Glutamatergic neuron (in vitro differentiated cells): ENCODE measurements at places on chromosomes 5 and 9. TPM values are rescaled to one million over a fixed set of nuclear protein-coding genes. Genes with fewer than 3 reads are reported as not detected.

DNA sequence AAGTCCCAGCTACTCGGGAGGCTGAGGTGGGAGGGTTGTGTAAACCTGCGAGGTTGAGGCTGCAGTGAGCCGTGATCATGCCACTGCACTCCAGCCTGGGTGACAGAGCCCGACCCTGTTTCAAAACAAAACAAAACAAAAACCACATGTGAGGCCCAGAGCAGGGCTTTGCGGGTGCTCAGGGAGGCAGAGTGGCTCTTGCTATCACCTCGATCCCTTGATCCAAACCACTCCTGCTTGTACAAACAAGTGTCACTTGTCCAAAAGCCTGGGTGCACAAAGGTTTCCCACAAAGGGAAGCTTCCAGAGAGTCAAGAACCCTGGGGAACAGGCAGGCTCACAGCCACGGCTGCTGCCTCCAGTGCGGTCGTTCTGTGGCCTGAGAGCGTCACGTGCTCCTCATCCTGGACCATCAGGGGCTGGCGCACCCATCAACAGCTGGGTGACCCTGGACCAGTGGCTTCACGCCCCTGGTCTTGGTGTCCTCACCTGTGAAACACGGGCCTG lies 162.7 kb downstream of the C9orf50 start:
- DNase-seq = no peak

GRCh38 chr9:91873637-91874051 lies 76.4 kb downstream of the ROR2 start:
- no peak for DNase-seq

DNA sequence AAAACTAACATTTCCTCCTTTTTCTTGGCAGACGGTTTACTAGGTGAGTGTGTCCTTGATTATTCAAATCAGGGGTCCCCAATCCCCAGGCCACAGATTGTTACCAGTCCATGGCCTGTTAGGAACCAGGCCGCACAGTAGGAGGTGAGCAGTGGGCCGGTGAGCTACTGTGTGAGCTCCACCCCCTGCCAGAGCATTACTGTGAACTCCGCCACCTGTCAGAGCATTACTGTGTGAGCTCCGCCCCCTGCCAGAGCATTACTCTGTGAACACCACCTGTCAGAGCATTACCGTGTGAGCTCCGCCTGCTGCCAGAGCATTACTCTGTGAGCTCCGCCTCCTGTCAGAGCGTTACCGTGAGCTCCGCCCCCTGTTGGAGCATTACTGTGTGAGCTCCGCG lies 14.3 kb upstream of the PDCD6 start:
- no peak for DNase-seq

BNC2 gene
- 15.2 TPM for total RNA-seq

DNA sequence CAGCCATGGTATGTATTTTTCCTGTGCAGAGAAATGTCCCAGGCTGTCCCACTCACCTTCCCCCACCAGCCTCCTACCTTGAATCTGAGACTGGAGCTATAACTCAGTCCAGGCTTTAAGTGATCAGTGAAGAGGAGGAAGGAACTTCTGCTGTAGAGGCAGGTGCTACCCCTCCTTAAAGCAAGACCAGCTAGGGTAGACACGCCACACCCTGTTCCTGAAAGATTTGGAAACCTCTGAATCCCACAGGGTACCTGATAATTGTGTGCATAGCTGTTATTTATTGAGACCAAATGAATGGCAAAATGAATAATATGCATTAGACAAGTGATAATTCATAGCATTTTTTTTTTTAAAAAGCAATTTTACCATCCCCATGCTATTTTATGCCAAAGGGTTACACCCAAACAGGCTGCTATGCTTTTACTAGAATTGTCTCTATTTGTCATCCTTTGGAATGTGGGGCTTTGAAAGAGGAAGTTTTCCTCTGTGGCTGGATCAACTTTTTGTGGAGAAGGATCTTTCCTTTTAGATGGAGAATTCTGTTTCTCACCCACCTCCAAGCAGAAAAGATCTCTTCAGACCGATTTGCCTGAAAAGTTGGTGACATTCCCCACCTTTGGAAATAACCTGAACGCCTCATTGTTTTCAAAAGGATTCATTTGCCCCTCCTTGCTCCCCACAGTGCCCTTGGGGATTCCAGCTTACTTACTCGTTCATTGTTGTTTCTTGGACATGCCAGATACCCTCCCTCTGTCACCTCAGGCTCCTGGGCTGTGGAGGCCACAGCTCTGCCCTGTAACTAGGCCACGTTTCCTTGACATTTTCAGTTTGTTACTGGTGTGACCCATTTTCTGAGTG lies 248.7 kb downstream of the NR3C1 start:
- no peak for DNase-seq

DNA sequence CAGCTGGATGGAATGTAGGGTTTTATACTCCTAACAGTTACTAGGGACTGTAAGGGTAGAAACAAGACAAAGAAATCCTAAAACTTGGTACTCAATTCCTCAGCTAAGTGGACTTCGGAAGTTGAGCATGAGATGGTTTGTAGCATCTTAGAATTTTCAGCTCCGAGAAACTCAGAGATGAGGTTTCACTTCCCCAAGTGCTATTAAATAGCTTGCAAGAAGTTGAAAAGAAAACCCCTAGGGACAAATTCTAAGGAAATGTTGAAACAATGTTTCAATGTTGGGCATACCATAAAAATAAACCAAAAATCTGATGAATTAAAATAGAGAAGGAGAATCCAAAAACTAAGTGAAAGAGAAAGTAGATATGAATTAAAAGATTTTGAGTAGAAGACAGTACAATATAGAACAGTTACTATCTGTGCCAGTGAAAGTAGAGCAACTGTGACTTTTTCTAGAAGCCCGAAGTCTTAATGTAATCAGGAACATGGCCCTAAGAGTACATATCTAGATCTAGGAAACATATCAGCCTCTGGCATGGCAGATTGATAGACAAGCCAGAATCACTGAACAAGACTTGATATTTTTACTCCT lies 308.6 kb upstream of the RGMB start:
- no peak for DNase-seq

RLN2 gene
- not detected for total RNA-seq

DNA sequence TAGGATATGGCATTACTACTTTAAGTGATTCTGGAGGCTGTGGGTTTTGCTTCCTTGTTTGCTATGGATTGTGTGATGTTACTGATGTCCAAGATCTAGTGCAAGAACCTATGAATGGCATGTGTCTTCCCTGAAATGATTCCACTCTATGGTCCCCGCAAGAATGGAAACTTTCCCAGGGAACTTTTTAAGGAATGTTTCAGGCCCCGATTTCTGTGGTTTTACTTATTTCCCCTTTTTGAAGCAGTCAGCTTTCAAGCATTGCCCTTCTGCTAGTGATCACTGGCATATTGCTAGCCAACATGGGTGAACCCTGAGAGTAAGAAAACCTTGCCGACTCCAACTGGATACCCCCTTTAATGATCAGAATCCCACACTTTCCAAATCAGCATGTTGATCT lies 26.6 kb upstream of the CD180 start:
- no peak for DNase-seq

DNA sequence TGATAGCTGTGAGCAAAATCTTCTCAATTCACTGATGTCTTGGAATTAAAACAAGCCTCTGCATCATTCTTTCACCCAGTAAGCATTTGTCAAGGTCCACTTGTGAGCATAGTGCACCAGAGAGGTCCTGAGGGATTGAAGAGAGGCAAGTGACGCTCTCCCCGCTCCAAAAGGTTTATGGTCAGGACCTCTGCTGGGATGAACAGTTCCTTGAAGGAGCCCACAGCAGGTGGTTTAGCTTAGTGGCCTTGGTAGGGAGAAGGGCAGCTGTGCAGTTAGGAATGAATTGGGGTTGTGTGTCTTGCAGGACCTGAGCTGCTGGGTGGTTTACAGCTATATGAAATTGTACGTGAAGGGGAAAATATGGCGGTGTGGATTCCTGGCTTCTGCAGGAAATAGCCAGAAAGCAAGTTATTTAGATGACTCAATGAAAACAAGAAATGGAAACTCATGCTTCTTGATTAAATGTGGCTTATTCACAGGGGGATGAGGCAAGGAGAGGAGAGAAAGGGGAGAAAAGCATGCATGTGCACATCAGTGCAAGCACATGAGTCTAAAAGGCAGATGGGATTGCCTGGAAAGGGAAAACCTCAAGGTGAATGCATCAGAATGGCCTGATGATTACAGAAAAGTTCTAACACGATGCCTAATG lies 42.0 kb downstream of the SUB1 start:
- no peak for DNase-seq

DNA sequence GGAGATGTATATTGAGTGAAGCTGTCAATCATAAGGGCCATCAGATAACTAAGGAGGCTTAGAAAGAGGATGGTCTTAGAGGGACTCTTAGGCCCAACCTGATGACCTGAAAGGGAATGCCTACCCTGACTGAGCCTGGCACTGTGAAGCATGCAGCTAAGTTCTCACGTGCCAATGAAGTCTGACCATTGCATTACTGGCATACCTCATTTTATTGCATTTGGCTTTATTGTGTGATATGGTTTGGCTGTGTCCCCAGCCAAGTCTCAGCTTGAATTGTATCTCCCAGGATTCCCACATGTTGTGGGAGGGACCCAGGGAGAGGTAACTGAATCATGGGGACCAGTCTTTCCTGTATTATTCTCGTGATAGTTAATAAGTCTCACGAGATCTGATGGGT lies 421.6 kb upstream of the SGCD start:
- DNase-seq = no peak

DNA sequence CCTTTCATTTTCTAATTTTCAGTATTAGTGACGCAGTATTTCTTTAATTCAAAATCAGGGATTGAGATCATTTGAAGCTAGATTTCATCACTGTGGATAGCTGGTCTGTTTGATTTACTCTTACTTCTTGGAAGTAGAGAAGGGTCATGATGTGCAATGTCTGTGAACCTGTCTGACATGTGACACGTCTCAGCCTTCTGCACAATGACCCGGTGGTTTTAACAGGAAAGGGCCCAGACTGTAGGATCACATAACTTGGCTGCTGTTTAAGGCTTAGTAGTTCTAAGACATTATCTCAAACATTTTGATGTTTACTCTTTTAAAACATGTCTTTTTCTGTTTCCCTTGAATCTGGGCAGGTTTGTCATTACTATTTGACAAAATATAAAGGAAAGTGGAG lies 823.3 kb upstream of the NUDT12 start:
- DNase-seq = no peak

ARHGEF39 gene
- total RNA-seq = 2.6 TPM

- no peak for DNase-seq
These were observed 31.3 kb downstream of the ANKRA2 start for GRCh38 chr5:73534011-73534644.

DNA sequence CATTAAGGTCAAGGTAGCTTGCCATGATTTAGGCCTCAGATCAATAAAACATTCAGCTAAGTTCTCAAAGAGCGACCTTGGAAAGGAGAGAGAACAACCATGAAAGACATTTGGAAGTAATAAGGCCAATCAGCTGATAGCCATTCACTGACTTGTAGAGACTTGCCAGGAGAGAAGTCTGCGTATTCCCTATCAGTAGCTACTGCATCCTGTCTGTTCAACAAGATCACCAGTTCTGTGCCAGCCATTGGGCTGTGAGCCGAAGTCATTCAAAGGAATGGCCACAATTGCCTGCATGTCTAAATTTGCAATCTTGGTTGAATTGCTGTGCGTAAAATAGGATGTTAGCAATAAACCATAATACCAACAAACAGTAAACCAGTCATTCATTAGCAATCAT lies 219.8 kb downstream of the FBXL7 start:
- DNase-seq = no peak

NR2F1-AS1 gene
- 0.39 TPM for total RNA-seq

DNA sequence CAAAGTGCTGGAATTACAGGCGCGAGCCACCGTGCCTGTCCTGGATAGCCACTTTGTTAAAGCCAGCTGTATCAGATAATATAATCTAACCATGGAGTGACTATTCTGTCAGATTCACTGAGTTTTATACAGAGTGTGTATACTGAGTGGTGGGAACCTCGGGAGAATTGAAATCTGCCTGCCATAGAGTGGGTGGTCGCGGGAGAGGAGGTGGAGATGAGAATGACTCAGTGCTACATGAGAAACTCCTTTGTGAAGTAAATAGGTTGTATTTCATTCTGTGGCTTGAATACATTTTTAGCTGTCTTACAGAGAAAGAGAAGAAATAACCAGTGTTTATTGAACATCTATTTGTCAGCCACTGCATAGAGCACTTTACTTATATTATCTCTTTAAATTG lies 26.4 kb downstream of the ATP6V0E1 start:
- DNase-seq = no peak

- DNase-seq = no peak
These were observed 26.2 kb upstream of the ANKRD33B start for GRCh38 chr5:10537624-10538023.

DNA sequence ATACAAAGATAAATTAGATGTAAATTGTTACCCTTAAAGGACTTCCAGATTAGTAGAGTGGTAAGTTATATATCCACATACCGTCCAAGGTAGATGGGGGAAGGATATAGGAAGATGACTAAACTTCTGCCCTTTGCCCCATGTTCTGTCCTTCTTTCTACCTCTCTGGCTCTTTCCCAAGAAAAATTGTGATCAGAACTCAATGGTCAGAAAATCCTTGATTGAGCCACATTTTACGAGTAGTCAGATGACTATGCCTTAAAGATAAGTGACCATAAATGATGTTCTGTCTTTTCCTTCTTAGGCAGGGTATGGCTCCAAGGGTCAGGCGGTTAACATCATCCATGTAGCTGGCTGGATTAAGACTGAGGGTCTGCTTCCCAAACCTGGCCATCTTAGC lies 4.4 kb downstream of the FRRS1L start:
- no peak for DNase-seq

IGFBPL1 gene
- 590 TPM for total RNA-seq

DNA sequence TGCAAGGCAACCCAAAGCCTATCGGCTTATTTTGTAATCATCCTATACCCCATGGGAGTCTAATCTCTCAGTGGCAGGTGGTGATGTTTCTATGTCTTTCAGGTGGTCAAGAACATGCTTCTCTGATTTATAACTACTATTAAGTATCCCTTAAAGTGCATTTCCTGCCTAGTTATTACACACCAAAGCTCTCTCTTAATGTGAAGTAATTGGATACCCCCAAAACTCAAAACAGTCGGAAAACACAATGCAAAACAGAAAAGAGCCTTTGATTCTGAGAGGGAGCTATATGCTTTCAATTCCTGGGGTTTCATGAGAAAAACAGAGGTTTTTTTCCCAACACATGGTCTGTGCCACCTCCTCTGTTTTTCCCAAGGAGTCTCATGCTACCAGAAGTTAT lies 416.4 kb downstream of the CSNK1G3 start:
- no peak for DNase-seq

GRCh38 chr5:169079697-169080096 lies 221.2 kb downstream of the SLIT3 start:
- no peak for DNase-seq

GRCh38 chr5:154421868-154422267 lies 23.9 kb upstream of the SAP30L start:
- DNase-seq = no peak

FOXD4L4 gene
- total RNA-seq = 0.20 TPM

TNFAIP8 gene
- 2.5 TPM for total RNA-seq

ENHO gene
- 11.5 TPM for total RNA-seq

GAS1 gene
- total RNA-seq = 6.1 TPM
